Kidney (tissue), 22 donors: ENCODE measurements at places on chromosomes 6 and 20. TPM values are rescaled to one million over a fixed set of nuclear protein-coding genes. Genes with fewer than 3 reads are reported as not detected.

DNA sequence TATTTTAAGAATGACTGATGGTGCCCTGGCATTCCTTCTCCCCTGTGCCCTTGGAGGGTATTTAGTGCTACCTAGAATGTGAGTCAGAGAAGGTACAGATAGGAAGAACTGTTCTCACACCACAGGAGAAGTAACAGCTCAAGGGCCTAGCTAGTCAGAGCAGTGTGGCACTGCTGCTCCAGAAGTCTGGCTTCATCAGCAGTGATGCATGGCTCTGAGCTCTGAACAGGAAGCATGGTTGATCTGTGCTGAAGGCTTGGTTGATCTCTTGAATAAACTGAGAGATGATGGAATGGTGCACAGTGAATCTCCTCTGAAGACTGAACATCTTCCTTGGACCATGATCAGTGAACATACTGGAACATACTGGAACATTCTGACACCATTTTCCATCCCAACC, 425.3 kb upstream of the SLC35B3 start:
- H3K36me3 ChIP-seq = no peaks in the 10 kb centered on the region
- no peaks in the 10 kb centered on the region for H3K27me3 ChIP-seq
- DNase-seq = no peak
- no peak overlapping the region for H3K27ac ChIP-seq
- no peak overlapping the region for H3K4me3 ChIP-seq

- no peak for DNase-seq
- no peak overlapping the region for H3K27ac ChIP-seq
- no peak overlapping the region for H3K4me3 ChIP-seq
- H3K36me3 ChIP-seq = no peaks in the 10 kb centered on the region
- no peaks in the 10 kb centered on the region for H3K4me1 ChIP-seq
These were observed 105.2 kb downstream of the NFATC2 start for GRCh38 chr20:51437182-51437924.

The POU5F1 gene
- 19.9 TPM for total RNA-seq

- DNase-seq = no peak
- H3K27me3 ChIP-seq = no peaks in the 10 kb centered on the region
- no peaks in the 10 kb centered on the region for H3K36me3 ChIP-seq
- H3K4me3 ChIP-seq = no peak overlapping the region
These were observed 281.2 kb upstream of the JARID2 start for GRCh38 chr6:14964556-14965270.

The HLA-DRB1 gene
- total RNA-seq = 267 TPM

The SIRPB2 gene
- 8.2 TPM for total RNA-seq

- DNase-seq = no peak
- no peaks in the 10 kb centered on the region for H3K36me3 ChIP-seq
- no peaks in the 10 kb centered on the region for H3K4me1 ChIP-seq
These were observed 83.5 kb upstream of the CDYL start for GRCh38 chr6:4692664-4693063.

DNA sequence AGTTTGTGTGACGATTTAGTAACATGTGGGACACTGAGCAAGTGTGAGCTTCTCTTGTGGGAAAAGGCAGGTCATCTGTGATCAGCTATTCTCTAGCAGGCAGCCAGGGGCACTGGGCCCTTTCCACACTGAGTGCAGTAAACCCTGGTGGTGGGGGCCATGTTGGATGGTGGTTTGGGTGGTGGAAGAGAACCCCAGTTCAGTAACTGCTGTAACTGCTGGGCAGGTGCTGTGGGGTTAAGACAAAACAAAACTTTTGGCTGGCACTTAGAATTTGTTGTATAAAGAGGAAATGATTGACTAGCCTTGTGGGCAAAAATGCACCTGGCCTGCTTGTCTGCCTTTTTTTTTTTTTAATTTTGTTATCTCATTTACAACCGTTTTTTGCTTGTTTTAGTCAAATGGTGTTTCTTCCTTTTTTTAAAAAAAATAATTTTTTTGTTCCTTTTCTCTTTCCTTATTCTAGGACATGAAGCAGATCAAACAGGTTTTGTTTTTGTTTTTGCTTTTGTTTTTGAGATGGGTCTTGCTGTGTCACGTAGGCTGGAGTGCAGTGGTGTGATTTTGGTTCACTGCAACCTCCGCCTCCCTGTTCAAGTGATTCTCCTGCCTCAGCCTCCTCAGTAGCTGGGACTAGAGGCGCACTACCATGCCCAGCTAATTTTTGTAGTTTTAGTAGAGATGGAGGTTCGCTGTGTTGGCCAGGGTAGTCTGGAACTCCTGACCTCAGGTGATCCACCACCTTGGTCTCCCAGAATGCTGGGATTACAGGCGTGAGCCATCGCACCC, 59.8 kb downstream of the IGF2R start:
- DNase-seq = no peak
- peaks cover 26% of the 10 kb centered on the region for H3K36me3 ChIP-seq
- no peak overlapping the region for H3K4me3 ChIP-seq
- no peaks in the 10 kb centered on the region for H3K27me3 ChIP-seq
- peak overlapping the region; percentile 8 for H3K27ac ChIP-seq

GRCh38 chr6:82739303-82739702, 326.3 kb downstream of the UBE3D start:
- no peak for DNase-seq
- H3K27ac ChIP-seq = no peak overlapping the region
- H3K4me1 ChIP-seq = no peaks in the 10 kb centered on the region
- H3K36me3 ChIP-seq = no peaks in the 10 kb centered on the region

The HLA-DOA gene
- total RNA-seq = 21.6 TPM

The RIPPLY2 gene
- 0.38 TPM for total RNA-seq

The TFAP2D gene
- not detected for total RNA-seq

GRCh38 chr6:79797912-79798311, 149.4 kb downstream of the ELOVL4 start:
- no peak for DNase-seq
- H3K27me3 ChIP-seq = no peaks in the 10 kb centered on the region
- H3K4me3 ChIP-seq = no peak overlapping the region
- no peaks in the 10 kb centered on the region for H3K36me3 ChIP-seq

DNA sequence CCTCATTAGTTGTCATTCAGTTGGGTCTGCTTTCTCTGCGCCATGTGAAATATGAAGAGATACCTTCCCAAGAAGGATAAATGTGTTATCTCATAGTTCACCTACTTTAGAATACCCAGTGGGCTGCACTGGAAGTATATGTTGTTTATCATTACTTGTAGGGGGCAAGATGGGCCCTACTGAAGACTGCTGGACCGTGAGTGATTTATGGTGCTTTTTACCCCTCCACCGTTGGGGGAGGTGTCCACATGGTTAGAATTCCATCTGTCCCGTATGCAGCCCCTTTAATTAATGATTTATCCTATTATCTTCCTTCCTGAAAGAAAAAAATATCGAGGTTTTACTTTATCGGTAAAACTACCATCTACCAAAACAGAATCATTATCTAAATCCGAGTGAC, 97.0 kb downstream of the TSHZ2 start:
- no peaks in the 10 kb centered on the region for H3K27me3 ChIP-seq
- DNase-seq = peak; percentile 76
- peaks cover 3% of the 10 kb centered on the region for H3K4me1 ChIP-seq
- no peak overlapping the region for H3K4me3 ChIP-seq

- H3K4me3 ChIP-seq = no peak overlapping the region
- no peaks in the 10 kb centered on the region for H3K4me1 ChIP-seq
- H3K27me3 ChIP-seq = no peaks in the 10 kb centered on the region
- H3K36me3 ChIP-seq = no peaks in the 10 kb centered on the region
- DNase-seq = no peak
These were observed 56.6 kb downstream of the PCMT1 start for GRCh38 chr6:149806127-149806526.

The MROH8 gene
- 2.4 TPM for total RNA-seq

DNA sequence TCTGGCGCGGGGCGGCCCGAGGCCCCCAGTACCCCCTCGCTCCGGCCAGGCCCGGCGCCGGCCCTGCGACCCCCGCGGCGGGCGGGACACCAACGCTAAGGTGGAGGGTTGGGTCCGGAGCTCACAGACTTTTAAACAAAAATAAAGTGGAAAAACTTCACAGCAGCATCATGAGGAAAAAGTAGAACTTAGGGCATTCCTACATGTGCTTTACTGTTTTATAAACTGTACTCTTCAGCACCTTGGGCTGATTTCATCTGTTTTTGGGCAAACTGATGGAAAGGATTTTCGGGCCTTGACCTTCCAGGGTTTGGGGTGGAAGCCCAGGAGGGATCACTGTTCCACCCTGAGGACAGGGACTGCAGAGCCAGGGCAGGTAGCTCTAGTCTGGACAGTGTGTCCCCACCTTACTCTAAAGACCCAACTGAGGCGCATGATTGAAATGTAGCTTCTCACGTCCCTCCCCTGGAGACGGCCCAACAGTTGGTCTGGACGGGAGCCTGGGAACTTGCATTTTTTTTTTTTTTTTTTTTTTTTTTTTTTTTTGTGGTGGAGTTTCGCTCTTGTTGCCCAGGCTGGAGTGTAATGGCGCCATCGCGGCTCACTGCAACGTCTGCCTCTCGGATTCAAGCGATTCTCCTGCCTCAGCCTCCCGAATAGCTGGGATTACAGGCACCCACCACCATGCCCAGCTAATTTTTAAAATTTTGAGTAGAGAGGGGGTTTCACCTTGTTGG, 740 bp downstream of the NELFCD start:
- peaks cover 5% of the 10 kb centered on the region for H3K36me3 ChIP-seq
- DNase-seq = peak; percentile 59
- peak overlapping the region; percentile 95 for H3K4me3 ChIP-seq
- H3K27me3 ChIP-seq = no peaks in the 10 kb centered on the region
- peaks cover 21% of the 10 kb centered on the region for H3K4me1 ChIP-seq

DNA sequence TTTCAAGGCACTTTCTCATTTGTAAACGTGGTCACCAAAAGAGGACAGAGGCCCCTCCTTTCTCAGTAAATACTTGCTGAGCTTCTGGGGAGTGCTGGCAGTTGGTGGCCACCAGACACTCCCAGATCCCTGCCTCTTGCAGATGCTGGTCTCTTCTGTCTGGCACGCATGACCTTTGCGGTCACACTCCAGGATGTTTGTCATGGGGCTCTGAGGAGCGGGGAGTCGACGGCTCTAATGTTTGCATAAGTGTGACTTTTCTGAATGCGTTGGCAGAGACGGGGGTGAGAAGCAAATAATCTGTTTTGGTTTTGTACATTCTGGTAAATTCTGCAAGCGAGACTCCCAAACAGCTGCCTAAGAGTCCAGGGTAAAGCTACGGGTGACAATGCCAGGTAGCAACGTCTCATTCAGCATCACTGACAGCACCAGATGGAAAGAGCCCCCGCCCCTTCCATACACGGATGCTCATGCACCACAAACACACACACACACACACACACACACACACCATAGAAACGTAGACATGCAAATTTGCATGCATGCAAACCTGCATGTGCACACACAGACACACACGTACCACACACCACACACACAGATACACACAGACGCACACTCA, 101.1 kb downstream of the YTHDF1 start:
- no peak overlapping the region for H3K27ac ChIP-seq
- H3K27me3 ChIP-seq = no peaks in the 10 kb centered on the region
- no peak overlapping the region for H3K4me3 ChIP-seq
- H3K4me1 ChIP-seq = no peaks in the 10 kb centered on the region
- no peaks in the 10 kb centered on the region for H3K36me3 ChIP-seq

The PCSK2 gene
- total RNA-seq = 0.22 TPM

The DUSP15 gene
- 13.2 TPM for total RNA-seq

GRCh38 chr6:107550906-107551305, 61.0 kb downstream of the SOBP start:
- no peak for DNase-seq
- no peaks in the 10 kb centered on the region for H3K4me1 ChIP-seq
- H3K27ac ChIP-seq = no peak overlapping the region
- no peaks in the 10 kb centered on the region for H3K27me3 ChIP-seq
- H3K4me3 ChIP-seq = no peak overlapping the region

GRCh38 chr6:24683297-24684296, 16.7 kb downstream of the ACOT13 start:
- no peak overlapping the region for H3K27ac ChIP-seq
- H3K4me3 ChIP-seq = no peak overlapping the region
- no peaks in the 10 kb centered on the region for H3K4me1 ChIP-seq
- no peaks in the 10 kb centered on the region for H3K36me3 ChIP-seq
- H3K27me3 ChIP-seq = no peaks in the 10 kb centered on the region

GRCh38 chr6:106533054-106533453, 96.2 kb downstream of the RTN4IP1 start:
- no peak overlapping the region for H3K27ac ChIP-seq
- H3K4me3 ChIP-seq = no peak overlapping the region
- H3K4me1 ChIP-seq = no peaks in the 10 kb centered on the region
- no peaks in the 10 kb centered on the region for H3K36me3 ChIP-seq

The DEFB124 gene
- total RNA-seq = 2.5 TPM

The NOX3 gene
- total RNA-seq = not detected

The BTN1A1 gene
- total RNA-seq = 0.09 TPM

The SAMD10 gene
- total RNA-seq = 7.9 TPM

GRCh38 chr6:7671076-7671475, 54.8 kb upstream of the BMP6 start:
- no peaks in the 10 kb centered on the region for H3K27me3 ChIP-seq
- DNase-seq = no peak
- H3K36me3 ChIP-seq = no peaks in the 10 kb centered on the region
- no peak overlapping the region for H3K27ac ChIP-seq
- H3K4me1 ChIP-seq = no peaks in the 10 kb centered on the region
- H3K4me3 ChIP-seq = no peak overlapping the region

- H3K36me3 ChIP-seq = no peaks in the 10 kb centered on the region
- no peaks in the 10 kb centered on the region for H3K4me1 ChIP-seq
- DNase-seq = no peak
These were observed 80.6 kb upstream of the PAK5 start for GRCh38 chr20:9919271-9920014.

- H3K27ac ChIP-seq = no peak overlapping the region
- no peak overlapping the region for H3K4me3 ChIP-seq
- H3K27me3 ChIP-seq = no peaks in the 10 kb centered on the region
- H3K4me1 ChIP-seq = no peaks in the 10 kb centered on the region
- no peaks in the 10 kb centered on the region for H3K36me3 ChIP-seq
These were observed 78.2 kb downstream of the LAMA4 start for GRCh38 chr6:112176175-112176574.

DNA sequence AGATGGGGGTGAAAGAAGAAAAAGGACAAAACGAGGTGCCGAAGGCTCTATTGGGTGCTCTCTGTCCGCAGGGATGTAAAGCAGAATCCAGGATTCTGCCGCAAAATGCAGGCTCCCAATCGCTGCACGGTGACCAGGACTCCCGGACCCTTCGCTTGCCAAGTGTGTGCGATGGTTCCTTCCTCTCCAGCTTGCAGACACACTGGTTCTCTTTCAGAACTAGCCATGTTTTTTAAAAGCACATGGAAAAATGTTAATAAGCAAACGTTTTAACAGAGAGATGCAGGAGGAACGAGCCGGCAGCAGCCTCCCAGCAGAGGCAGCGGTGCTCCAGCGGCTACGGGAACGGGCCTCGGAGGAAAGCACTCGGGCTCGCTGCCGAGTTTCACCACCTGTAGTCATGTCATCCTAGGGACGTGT, 59.6 kb downstream of the ZNF831 start:
- peak; percentile 59 for DNase-seq
- no peaks in the 10 kb centered on the region for H3K4me1 ChIP-seq
- no peaks in the 10 kb centered on the region for H3K27me3 ChIP-seq
- H3K27ac ChIP-seq = no peak overlapping the region
- H3K4me3 ChIP-seq = no peak overlapping the region

- no peaks in the 10 kb centered on the region for H3K27me3 ChIP-seq
- H3K4me3 ChIP-seq = no peak overlapping the region
- no peak for DNase-seq
- H3K27ac ChIP-seq = no peak overlapping the region
These were observed 53.2 kb downstream of the DNAAF9 start for GRCh38 chr20:3354247-3354646.

- H3K36me3 ChIP-seq = peaks cover 13% of the 10 kb centered on the region
- no peak overlapping the region for H3K4me3 ChIP-seq
- no peaks in the 10 kb centered on the region for H3K4me1 ChIP-seq
- DNase-seq = no peak
- H3K27ac ChIP-seq = no peak overlapping the region
- no peaks in the 10 kb centered on the region for H3K27me3 ChIP-seq
These were observed 53.9 kb downstream of the FAM120B start for GRCh38 chr6:170360476-170360875.

The CAPN11 gene
- 2.3 TPM for total RNA-seq

The AK9 gene
- total RNA-seq = 10.9 TPM
